ENCODE measurements at places on chromosomes 2 and 18.

DNA sequence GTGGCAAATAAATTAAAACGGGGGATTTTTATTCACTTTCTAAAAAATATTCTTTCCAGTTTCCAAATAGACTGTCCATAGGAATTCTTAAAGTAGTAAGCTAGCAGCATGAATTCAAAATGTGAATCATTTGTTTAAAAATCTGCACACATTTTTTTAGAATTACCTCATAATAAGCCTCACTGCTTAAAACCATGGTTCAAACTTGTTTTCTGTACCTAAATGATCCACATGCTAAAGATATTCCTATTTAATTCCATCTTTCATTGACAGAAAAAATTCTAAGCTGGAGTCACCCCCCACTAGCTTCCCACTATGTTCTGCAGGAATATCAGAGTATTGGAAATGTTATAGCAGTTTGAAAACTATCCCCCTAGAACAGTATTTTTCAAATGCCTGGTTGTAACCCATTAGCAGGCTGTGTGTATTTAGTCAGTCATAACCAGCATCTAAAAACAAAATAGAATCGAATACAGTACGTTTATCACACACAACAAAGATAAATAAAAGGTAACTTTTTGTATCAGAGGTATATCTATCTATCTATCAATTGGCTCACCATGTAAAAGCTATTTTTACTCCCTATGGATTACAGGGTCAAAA, 11.2 kb upstream of the IKZF2 start:
- no peak for DNase-seq

GRCh38 chr2:59974051-59974766, 579.2 kb downstream of the BCL11A start:
- no peak for DNase-seq

DNA sequence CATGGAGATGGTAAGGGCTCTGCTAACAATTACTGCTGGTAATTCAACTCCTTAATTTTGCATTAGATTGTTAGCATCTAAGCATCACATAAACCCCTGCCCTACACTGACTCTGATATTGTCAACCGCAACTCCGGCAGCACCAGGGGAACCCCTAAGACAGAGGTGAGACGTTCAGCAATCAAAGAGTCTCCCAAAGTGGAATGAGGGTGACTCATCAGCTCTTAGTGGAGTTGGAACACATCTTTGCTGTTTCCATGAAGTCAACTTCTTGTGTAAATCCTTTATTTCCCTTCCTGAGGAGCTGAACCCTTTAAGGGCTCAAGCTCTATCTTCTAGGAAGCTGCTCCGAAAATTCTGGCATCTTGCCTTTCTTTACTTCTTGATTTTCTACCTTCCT, 52.1 kb downstream of the ABCG8 start:
- no peak for DNase-seq

GRCh38 chr2:113755035-113755834, 1.2 kb downstream of the SLC35F5 start:
- no peak for DNase-seq

- no peak for DNase-seq
Measured at GRCh38 chr2:213281156-213281555, 3.1 kb upstream of the SPAG16 start.

- DNase-seq, result no peak
Measured at GRCh38 chr2:85534881-85535280, 4.1 kb upstream of the MAT2A start.

GRCh38 chr2:222835143-222835822, 25.6 kb upstream of the ACSL3 start:
- no peak for DNase-seq

DNA sequence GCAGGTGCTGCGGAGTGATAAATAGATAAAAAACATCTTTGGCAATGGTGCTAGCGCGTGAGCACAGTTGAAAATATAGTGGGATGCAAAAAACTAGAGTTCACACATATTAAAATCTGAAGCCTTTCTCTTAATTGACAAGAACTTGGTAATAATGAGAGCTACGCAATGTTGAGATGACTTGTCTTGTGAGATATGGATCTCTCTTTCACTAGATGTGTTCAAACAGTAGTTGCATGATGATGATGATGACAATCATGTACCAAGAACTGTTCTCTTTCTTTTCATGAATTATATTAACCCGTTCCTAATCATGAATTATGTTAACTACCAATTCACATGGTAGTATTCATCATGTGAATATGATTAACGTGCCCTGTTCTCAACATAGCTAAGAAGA, 81.1 kb downstream of the DYNAP start:
- DNase-seq, result no peak

- DNase-seq, result no peak
Measured at GRCh38 chr18:36534154-36534688, 236.7 kb downstream of the FHOD3 start.

DNA sequence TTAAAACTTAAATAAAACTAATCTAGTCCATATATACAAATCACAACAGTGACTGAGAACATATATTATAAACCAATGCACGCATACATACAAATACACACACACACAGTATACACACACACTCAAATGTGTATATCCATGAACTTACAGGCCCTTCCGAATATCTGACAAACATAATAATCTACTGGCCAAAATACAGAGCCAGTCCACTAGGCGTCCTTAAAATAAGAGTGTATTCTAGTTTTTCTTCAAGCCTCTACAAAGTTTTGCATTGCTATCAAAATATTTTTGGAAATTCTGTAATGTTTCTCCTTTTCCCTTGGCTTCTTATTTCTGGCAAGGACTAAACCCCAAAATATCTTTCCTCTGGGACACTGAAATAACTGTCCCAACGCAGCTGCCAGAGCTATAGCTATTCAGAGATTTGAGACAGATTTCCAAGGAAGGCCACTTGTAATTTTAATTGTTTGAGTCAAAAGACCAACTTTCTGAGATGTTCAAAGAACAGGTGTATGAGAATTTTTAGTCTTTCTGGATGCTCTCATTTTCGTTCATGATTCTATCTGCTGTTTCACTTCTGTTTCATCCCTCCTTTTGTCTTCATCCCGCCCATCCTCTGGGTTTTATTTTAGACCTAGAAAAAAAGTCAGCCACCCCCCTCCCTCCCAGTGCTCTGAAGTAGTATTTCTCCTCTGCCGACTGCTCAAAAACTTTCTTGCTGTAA, 24.1 kb upstream of the SP3 start:
- DNase-seq, result no peak

DNA sequence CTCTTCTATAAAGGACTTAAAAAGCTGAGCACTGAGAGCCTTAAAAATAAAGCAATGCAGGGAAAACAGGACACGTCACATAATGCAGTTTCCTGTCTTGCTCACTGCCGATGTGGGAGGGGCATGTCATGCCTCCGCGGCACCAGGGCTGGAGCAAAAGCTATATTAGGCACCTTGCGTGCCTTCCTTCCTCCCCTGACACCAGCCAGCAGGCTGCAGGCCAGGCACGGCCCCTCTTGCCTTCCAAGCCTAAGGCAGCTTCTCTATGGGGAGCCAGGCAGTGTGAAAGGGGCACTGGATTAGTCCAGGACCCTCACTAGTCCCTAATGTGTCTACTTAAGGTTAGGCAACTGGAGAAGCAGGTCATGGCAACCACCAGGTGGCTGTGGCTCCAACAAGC, 26.3 kb downstream of the MRPL35 start:
- DNase-seq, result no peak

DNA sequence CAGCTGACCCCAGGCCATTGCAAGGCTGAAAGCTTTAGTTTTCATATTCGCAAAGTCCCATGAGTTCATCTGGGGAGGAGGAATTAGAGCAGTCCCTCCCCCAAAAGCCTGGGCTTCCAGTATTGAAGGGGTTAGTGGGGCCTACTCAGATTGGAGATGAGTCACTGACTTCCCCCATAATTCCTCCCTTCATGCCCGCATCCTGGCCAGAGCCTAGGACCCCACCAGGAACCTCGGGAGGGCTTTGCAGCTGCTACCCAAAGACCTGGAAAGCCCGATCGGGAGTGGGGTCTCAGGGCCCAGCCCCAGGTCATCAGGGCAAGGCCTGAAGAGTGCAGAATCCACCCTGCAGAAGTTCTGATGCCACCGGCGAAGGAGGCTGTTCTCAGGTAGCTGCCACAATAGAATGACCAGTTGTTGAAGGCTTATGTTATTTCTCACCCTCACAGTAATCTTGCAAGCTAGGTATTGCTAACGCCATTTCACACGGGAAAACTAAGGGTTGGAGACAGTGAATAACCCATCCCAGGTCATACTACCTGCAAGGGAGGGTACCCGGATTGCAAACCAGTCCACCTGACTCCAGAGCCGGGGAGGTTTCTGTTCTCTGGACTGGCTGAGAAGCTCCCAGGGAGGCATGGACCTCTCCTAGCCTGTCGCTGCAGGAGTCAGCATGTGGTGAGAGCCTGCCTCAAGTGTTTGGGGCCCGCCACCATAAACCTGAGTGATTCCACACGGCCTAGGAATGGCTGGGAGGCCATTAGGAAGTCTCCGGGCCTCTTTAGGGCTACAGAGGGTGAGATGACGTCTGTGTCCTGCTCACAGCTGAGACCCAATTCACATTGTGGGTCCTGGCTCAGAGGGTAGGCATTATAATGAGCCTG, 5.8 kb upstream of the ARID5A start:
- no peak for DNase-seq

DNA sequence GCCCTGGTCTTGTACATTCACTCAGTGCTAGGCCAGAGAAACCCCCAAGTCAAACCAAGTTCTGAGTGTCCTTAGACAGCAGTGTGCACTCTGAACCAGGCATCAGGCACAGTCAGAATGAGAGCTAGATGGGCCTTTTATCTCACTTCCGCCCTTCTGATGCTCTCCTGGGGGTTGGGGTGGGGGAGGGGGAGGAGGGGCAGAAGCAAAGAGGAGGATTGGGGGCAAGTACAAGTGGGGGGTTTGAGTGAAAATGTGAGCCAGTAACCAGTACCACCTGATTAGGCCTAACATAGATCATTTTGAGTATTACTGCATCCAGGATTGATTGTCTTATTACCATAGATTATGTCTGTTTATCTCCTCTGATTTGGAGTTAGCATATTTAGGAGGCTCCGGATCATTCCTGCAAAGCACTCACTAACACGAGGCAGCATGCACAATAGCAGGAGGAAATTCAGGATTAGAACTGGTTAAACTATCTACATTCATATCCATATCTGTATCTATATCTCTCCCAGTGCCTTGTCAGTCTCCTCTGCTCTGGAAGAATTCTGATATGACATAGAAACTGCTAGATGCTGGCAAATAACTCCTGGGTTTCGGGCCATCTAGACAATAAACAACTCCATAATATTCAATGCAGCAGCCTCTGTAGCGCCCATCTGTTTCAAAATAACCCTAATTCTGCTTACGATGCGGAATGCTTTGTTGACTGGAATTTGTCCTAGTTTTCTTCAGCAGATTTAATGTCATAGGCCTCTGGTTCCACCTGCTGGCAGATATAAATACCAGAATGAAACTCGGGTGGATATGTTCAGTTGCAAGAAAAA, 149.1 kb downstream of the RHBDD1 start:
- DNase-seq, result no peak

DNA sequence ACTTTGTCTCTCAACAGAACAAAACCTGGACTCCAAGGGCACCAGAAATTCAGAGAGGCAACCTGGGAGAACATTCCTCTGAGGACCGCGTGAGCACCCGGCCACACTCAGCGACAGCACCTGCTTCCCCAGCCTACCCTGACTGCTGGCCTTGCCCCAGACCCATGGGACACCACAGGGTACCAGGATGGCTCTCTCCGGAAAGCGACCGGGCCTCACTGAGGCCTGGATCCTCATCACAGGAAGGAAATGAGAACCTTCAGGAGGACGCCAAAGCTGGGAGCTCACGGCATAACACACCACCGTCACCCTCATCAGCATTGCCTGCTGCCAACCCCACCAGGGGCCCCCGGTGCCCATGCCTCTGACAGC, 38.9 kb downstream of the HS6ST1 start:
- no peak for DNase-seq

DNA sequence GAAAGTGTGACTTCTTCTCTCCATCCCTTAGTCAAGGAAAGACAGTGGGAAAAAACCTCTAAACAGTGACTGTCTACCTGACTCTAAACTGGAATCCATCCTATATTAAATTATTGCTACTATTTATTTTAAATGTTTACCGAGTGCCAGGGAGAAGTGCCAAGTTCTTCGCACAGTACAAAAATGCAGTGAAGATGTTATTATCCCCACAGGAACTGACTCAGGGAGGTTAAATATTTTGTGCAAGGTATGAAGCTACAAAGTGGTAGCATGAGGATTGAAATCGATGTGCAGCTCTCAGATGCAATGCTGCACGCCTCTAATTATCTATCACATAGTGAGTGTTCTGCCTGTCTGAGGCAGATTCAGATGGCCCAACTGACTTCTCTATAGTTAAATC, 91.1 kb downstream of the MEP1B start:
- DNase-seq, result no peak

- DNase-seq, result no peak
Measured at GRCh38 chr2:54570925-54571694, 115.0 kb downstream of the SPTBN1 start.

- DNase-seq, result no peak
Measured at GRCh38 chr2:241489088-241489487, 19.3 kb downstream of the STK25 start.

DNA sequence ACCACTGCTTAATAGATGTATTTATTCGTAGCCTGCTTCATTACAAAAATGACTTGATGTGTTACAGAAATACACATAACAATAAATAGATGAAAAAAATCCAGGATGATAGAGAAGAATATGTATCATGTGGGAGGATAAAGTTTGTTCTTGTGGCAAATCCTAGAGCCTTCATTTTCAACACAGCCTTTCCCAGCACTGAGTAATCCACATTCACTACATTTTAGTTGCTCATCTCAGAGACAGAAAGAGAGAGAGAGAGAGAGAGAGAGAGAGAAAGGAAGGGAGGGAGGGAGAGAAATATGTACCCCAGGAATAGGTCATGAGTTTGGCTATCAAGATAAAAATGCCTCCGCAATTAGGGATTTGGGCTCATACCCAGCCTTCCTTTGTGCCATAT, 144.3 kb downstream of the RBMS1 start:
- no peak for DNase-seq

GRCh38 chr18:3450799-3451182, 819 bp downstream of the TGIF1 start:
- DNase-seq, result no peak

- no peak for DNase-seq
Measured at GRCh38 chr2:33599943-33600192, 769 bp upstream of the FAM98A start.

- no peak for DNase-seq
Measured at GRCh38 chr2:223943561-223944008, 1.6 kb downstream of the WDFY1 start.

DNA sequence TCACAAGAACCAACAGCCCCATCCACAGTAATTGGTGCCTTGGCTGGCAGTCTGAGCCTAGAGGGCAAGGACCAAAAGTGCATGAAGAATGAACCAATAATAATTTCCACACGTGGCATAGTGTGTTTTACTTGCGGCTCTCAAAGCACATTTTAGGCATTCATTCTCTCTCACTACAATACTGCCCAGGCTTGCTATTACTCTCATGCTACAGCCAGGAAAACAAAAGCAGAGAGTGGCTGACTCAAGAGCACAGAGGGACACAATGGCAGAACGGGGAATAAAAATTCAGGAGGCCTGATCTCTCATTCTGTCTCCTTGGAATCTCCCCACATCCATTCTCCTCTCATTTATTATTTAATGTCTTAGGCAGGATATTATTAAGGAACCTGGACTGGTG, 57.0 kb upstream of the NOL4 start:
- no peak for DNase-seq

GRCh38 chr2:97785818-97786217, 72.4 kb downstream of the ZAP70 start:
- DNase-seq, result no peak

Data from suprapubic skin (tissue), 4 donors.